ENCODE measurements at places on chromosomes 16 and 17. TPM values are rescaled to one million over a fixed set of nuclear protein-coding genes. Genes with fewer than 3 reads are reported as not detected.

GRCh38 chr16:30088832-30089624 is 2.7 kb downstream of the TBX6 start:
- H3K27me3 ChIP-seq = no peaks in the 10 kb centered on the region
- DNase-seq = no peak
- H3K4me1 ChIP-seq = peaks cover 15% of the 10 kb centered on the region
- H3K4me3 ChIP-seq = no peak overlapping the region
- H3K27ac ChIP-seq = no peak overlapping the region
- H3K36me3 ChIP-seq = peaks cover 12% of the 10 kb centered on the region

GRCh38 chr17:19454074-19454473 is 43.0 kb downstream of the RNF112 start:
- H3K27me3 ChIP-seq = no peaks in the 10 kb centered on the region
- H3K4me3 ChIP-seq = no peak overlapping the region
- no peaks in the 10 kb centered on the region for H3K4me1 ChIP-seq
- no peak for DNase-seq

- no peaks in the 10 kb centered on the region for H3K27me3 ChIP-seq
- H3K36me3 ChIP-seq = no peaks in the 10 kb centered on the region
- DNase-seq = peak; percentile 96
- H3K4me1 ChIP-seq = peaks cover 62% of the 10 kb centered on the region
Observed at GRCh38 chr17:29722411-29723198, 99.9 kb upstream of the CORO6 start.

DNA sequence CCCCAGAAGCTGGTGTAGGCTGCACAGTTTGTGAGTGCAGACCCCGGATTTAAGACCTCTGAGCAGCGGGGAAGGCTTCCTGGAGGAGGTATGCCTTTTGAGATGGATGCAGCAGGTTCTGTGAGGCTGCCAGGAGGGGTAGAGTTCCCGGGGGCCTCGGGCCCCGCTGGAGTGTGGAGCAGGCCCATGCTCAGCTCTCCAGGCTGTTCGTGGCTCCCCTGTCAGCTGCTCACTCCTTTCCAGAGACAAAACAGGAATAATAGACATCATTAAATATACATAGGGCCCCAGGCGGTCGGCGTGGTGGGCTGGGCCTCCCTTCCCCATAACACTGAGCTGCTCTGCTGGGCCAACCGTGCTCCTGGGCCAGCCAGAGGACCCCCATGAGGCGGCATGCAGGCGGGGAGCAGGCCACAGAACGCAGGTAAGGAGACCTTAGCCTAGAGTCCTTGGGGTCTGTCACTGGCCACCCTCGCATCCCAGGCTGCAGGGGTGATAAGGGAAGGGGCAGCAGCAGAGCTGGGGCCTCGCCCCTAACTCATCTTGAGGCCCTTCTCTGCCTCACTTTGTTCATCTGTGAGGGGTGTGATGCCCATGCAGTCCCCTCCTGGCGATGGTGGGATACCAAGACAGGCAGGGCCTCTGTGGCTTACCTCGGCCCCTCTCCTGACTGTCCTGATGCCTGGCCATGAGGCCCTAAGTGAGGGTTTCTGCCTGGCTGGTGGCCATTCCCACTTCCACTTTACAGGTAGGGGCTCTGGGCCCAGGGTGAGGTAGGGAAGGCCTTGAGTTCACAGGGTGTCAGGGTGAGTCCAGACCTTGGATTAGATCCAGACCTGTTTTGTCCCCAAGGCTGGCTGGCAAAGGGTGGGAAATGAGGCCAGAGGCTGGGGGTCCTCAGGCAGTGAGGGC is at the start of gene MYO15A:
TSS of gene MYO15A (plus strand) at position 356 of the 912 bp plus-strand sequence. CDS start 10,045 bp downstream, outside the sequence.
- H3K27ac ChIP-seq = no peak within 1 kb of the TSS
- no peak for DNase-seq
- no peaks in the 10 kb centered on the region for H3K36me3 ChIP-seq
- H3K27me3 ChIP-seq = no peaks in the 10 kb centered on the region
- H3K4me1 ChIP-seq = no peaks in the 10 kb centered on the region
- no peak within 1 kb of the TSS for H3K4me3 ChIP-seq

JPT1 gene
- 316 TPM for total RNA-seq

DNA sequence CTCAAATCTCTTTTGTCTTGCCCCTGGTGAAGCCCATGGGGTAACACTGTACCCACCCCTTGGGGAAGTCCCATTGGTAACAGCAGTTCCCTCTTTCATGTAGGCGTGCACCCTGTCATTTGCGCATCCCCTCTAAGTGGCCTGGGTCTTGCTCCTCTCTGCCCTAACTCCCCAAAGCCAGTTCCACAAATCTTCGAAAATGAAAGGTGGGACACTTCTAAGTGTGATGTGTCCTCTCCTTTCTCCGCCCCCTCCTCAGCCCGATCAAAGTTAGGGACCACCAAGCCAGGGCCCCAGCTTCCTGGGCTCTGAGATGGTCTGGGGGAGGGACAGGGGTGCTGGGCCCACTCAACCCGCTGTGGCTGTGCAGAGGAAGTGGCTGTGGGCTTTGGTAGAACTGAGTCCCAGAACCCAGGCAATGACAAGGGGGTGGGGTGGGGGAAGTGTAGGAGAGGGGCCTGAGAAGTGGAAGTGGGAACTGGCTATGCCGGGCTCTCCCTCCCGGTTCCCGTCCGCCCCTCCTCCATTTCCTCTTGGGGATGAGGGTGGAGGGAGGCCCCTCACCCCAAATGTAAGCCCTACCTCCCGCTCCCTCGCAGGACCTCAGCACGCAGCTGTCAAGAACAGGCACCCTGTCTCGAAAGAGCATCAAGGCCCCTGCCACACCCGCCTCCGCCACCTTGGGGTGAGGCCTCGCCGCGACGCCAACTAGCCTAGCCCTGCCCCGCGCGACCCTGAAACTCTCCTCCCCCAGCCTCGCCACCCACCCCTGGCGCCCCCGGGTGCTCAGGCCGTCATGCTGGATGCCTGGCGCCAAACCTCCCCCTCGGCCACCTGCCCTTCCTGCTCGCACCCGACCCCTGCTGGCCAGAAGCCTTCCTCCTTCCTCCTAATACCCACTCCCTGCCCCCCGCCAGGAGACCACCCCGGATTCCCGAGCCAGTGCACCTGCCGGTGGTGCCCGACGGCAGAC is 8.7 kb downstream of the ABI3 start:
- peaks cover 11% of the 10 kb centered on the region for H3K36me3 ChIP-seq
- no peaks in the 10 kb centered on the region for H3K27me3 ChIP-seq
- peak overlapping the region; percentile 25 for H3K4me3 ChIP-seq
- peaks cover 74% of the 10 kb centered on the region for H3K4me1 ChIP-seq
- peak; percentile 76 for DNase-seq

C16orf54 gene
- total RNA-seq = 10.9 TPM

DNA sequence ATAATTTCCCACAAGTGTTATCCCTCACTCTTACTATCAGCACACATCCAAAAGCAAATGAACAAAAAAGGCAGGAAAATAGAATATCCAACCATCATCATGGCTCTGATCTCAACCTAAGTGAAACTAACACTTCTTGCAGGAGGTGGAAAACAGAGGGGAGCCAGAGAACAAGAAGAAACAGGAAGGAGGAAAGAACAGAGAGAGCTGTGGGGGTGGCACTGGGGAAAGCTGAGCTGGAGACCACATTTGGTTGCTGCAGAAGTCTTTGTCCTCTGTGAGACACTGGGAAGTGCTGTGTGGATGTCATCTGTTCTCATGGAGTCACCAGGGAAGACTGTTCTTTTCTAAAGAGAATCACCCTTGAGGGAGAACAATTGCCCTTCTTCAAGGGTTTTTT is 34.7 kb downstream of the GRB7 start:
- H3K4me3 ChIP-seq = peak overlapping the region; percentile 79
- peak overlapping the region; percentile 95 for H3K27ac ChIP-seq
- no peaks in the 10 kb centered on the region for H3K27me3 ChIP-seq
- H3K4me1 ChIP-seq = peaks cover 72% of the 10 kb centered on the region

- no peak overlapping the region for H3K27ac ChIP-seq
- peaks cover 3% of the 10 kb centered on the region for H3K4me1 ChIP-seq
- no peaks in the 10 kb centered on the region for H3K36me3 ChIP-seq
- no peak overlapping the region for H3K4me3 ChIP-seq
Observed at GRCh38 chr17:36608794-36609497, 7.6 kb downstream of the MRM1 start.

DNA sequence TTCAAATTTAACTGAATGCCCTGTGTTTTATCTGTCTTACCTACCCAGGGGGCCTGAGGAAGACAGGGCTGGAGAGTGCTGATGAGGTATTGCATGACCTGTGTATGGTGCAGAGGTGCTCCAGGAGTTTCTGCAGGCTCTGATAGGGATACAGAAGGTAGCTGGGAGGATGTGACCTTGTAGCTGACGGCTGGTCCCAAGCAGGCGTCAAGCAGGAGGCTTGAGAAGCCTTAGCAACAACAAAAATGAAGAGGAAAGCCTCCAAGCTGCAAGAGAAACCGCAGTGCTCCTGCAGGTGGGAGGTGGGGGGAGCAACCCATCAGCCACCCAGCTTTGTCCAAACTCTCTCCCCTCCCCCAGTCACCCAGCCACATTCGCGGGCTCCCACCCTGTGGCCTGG is 40.4 kb downstream of the LAT start:
- H3K36me3 ChIP-seq = no peaks in the 10 kb centered on the region
- H3K4me1 ChIP-seq = peaks cover 11% of the 10 kb centered on the region
- H3K4me3 ChIP-seq = no peak overlapping the region
- no peak for DNase-seq
- H3K27ac ChIP-seq = no peak overlapping the region

DNA sequence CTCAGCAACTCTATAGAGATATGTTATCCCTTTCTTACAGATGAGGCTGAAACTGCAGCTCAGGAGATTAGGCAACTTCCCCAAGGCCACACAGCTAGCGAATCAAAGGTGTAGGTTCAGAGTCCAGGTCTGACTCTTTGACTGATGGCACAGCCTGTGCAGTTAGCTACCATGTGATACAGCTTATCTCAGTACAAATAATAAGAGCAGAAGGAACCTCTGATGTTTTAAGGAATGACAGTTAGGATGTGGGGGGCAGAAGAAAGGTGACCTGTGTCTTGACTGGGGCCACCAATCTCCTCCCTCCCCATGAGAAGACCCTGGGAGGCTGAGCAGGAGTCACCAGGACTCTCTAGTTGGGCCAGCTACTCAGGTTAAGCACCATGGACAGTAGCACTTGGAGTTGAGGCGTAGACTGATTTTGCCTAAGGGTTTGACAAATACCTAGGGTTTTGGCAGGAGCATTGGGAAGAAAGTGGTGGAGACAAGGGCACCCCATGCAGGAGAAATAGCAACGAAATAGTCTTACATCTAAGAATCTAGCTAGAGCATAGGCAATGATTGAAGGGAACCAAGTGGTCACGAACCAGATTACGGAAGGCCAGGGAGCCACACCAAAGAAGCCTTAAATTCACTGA is 22.8 kb upstream of the ACSM2B start:
- H3K4me3 ChIP-seq = no peak overlapping the region
- H3K27me3 ChIP-seq = no peaks in the 10 kb centered on the region
- no peaks in the 10 kb centered on the region for H3K4me1 ChIP-seq
- DNase-seq = no peak
- no peaks in the 10 kb centered on the region for H3K36me3 ChIP-seq

BHLHA9 gene
- not detected for total RNA-seq

DPEP2 gene
- 2.7 TPM for total RNA-seq

TP53TG3F gene
- total RNA-seq = not detected

GRCh38 chr17:82677353-82677925 is 21.1 kb downstream of the RAB40B start:
- no peak overlapping the region for H3K4me3 ChIP-seq
- no peak for DNase-seq
- H3K36me3 ChIP-seq = no peaks in the 10 kb centered on the region
- H3K4me1 ChIP-seq = no peaks in the 10 kb centered on the region

- DNase-seq = no peak
- no peaks in the 10 kb centered on the region for H3K27me3 ChIP-seq
- peaks cover 23% of the 10 kb centered on the region for H3K36me3 ChIP-seq
- H3K4me3 ChIP-seq = no peak overlapping the region
- H3K27ac ChIP-seq = no peak overlapping the region
Observed at GRCh38 chr17:80318166-80318565, 57.5 kb downstream of the RNF213 start.

GRCh38 chr16:69132424-69133252 is at the start of the genes CHTF8 and UTP4:
Gene CHTF8, minus strand, starts transcription at chr16:69132588. Its CDS starts 11,130 bp downstream, at chr16:69121458.
Gene UTP4, plus strand, starts transcription at chr16:69132649. Its CDS starts 811 bp downstream, at chr16:69133460.
- peaks cover 2% of the 10 kb centered on the region for H3K4me1 ChIP-seq
- H3K27ac ChIP-seq = peak within 1 kb of the TSS; percentile 96
- H3K4me3 ChIP-seq = peak within 1 kb of the TSS; percentile 95
- no peaks in the 10 kb centered on the region for H3K27me3 ChIP-seq

GRCh38 chr17:11170881-11171280 is 70.1 kb upstream of the SHISA6 start:
- no peaks in the 10 kb centered on the region for H3K4me1 ChIP-seq
- H3K27me3 ChIP-seq = no peaks in the 10 kb centered on the region
- no peaks in the 10 kb centered on the region for H3K36me3 ChIP-seq
- no peak overlapping the region for H3K4me3 ChIP-seq

SPATA22 gene
- total RNA-seq = not detected

COX6A2 gene
- total RNA-seq = not detected

DNA sequence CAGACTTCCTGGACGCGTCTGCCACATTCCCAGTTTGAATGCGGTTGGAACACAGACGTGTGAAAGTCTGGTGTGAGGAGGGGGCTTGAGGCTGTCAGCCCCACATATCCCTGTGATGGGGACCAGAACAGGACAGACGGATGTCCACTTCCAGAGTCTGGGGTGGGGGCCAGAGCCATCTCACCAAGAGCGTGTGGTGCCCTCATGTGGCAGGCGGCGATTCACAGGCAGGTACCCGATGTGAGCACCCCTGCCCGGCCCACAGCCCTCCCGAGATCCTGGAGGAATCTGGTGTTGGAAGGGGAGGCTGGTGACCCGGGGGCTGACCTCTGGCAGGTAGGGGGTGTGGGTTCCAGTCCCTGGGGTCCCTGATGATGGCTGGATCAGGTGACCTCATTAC is 51.5 kb downstream of the ENGASE start:
- H3K36me3 ChIP-seq = no peaks in the 10 kb centered on the region
- no peaks in the 10 kb centered on the region for H3K27me3 ChIP-seq
- no peak overlapping the region for H3K4me3 ChIP-seq
- DNase-seq = no peak

- no peaks in the 10 kb centered on the region for H3K27me3 ChIP-seq
- H3K27ac ChIP-seq = no peak overlapping the region
- no peak overlapping the region for H3K4me3 ChIP-seq
- no peaks in the 10 kb centered on the region for H3K36me3 ChIP-seq
Observed at GRCh38 chr16:47728205-47728604, 267.1 kb downstream of the PHKB start.

DNA sequence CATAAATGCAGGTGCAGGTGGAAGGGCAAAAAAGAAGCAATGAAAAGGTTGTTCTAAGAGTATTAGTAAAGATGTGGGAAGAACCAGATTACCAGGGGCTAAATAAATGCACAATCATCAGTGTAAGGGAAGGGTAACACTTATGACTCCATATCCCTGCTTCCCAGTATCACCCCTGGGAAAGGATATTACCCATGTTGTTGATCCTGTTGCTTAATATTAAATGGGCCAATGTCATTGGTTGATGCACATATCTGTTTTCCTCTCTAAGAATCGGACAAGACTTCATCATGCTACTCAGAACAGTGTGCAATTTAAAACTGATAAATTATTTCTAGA is 34.7 kb upstream of the ABCA6 start:
- no peaks in the 10 kb centered on the region for H3K4me1 ChIP-seq
- no peak for DNase-seq
- H3K4me3 ChIP-seq = no peak overlapping the region
- no peaks in the 10 kb centered on the region for H3K36me3 ChIP-seq
